ENCODE measurements at places on chromosomes 12 and 14.

GRCh38 chr12:51792417-51792816 is 56.1 kb downstream of the FIGNL2 start:
- no peak for DNase-seq

DNA sequence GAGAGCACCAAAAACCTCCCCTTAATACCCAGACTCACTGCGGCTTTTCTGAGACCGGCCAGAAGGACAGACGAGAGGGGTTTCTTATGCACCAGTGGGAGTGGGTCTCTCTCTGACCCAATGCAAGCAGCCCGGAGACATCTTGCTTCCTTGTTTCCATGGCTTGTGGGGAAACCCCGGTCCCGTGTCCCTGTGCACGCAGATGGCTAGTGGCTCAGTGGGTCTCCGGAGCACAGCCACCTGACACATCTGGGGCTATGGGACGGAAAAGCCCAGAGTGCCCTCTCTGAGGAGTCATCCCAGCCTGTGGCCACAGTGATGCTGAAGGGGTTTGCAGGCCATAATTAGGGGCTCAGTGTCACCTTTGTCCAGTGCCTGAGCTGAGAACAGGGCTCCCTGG is 197.6 kb downstream of the PHETA1 start:
- DNase-seq, result no peak

- DNase-seq, result no peak
Measured at GRCh38 chr12:128791395-128792322, 32.1 kb downstream of the SLC15A4 start.

- no peak for DNase-seq
Measured at GRCh38 chr12:82757059-82757458, 70.4 kb downstream of the TMTC2 start.

DNA sequence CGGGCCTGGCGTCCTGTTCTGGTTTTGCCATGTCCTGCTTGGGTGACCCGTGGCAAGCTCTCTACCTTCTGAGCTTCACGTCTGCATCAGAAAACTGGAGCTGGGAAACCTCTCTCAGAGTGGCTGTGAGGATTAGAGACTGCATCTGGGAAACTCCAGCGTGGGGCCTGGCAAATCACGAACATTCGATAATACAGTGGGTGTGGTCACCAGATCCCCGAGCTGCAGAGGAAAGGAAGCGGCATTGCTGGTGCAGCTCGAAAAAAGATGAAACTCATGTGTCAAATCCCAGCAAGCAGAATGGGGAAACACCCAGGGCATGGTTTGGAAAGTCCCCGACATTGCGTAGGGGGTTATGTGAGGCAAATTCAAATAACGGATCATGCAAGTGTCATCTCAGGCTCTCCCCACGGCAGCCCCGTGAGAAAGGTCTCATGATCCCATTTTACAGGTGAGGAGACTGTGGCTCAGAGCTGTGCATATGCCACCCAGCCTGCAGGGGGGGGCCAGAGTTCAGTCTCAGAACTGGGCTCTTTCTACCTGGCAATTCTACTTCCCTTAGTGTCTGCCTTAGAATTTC is 98.1 kb upstream of the VRK1 start:
- DNase-seq, result no peak

DNA sequence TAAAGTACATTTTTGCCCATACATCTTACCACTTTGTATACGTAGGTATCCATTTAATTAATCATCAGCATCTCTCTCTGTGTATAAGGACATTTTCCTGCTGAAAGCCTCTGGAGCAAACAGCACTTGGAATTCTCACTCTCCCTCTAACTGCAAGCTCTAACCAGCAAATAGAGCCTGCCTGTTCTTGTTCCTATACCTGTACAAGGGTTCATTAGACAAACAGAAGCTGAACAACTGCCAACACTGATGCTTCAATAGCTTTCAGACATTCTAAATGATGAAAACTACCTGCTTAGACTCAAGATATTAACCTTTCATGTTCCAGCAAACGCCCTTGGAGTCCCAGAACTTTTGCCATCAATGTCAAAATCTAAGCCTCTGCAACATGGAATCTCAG is 98.0 kb downstream of the KCNH5 start:
- no peak for DNase-seq

DNA sequence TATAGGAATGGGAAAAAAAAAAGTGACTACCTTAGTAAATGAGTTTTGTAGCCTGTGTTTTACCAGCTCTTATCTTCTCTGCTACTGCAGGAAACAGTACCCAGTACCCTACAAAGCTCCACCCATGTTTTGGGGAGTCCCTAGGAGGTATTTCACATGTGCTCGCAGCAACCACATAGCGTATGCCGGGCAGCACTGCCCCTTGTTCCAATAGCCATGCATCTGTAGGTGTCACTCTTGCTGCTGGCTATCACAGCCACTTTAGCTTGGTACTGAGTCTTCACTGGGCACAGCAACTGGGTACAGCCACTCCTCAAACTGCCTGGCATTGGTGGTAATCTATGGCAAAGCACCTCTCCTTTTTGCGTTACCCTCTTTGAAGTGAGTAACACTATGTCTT is 2.0 kb upstream of the MDM1 start:
- no peak for DNase-seq

DNA sequence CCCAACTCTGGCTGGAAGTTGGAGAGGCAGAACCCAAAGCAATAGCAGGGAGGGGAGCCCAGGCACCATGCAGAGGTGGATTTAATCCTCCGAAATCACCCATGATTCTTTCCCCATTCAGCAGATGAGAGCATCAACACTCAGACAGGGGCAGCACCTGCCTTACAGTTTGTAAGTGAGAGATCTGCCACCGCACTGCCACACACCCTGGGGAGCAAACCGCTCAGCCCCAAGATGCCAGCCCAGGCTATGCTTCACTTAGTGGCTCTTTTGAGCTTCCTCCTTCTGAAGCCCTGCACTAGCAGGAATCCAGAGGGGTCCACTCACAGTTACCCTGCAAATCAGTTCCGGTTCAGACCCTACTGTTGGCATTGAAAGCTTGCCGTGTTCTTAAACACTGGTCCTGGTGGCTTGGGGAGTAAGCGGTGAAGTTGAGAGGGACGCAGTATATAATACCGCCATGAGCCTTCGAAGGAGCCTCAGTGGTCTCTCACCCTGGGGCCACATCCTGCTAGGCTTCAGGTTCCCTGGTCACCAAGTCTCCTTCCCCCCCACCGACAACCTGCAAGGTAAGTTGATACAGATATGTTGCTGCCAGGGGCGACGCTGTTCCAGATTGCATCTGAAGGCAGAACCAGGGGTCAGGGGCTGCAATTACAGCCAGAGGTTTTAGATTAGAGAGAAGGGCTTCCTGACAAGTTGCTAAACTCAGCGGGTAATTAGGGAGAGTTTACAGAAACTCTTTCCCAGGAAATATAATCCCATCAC is 72.0 kb upstream of the CCND2 start:
- no peak for DNase-seq

GRCh38 chr12:1744932-1745331 is 54.1 kb downstream of the ADIPOR2 start:
- DNase-seq, result no peak

DNA sequence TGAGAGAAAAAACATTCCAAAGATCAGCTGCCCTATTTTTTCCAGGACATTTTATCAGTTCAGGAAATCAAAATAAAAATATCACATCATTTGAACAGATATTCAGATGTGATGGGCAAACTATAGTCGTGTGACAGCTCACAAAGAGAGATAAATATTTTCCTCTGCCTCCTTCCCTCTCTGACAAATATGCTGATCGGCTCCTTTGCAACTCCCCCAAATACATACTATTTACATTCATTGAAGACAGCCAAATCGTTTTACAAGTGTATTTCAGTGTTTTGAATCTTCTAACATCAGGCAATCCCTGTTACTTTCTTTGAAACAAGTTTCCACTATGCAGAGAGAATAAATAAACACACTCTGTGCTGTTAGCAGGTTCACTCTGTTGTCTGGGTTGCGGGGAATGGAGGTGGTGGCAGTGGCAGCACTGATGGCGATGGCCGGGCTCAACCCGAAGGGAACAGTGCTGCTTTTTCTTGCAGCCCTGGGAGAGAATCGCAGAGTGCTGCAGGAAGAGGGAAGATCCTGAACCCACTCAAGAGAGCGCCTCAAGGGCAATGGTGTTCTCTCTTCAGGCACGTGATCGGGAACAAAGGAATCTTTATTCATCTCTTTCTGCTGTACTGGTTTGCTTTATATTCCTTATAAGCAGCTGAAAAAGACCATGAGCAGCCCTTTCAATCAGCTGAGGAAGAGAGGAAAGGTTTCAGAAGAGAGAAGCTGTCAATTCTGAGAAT is 142.5 kb downstream of the PHLDA1 start:
- DNase-seq, result no peak

DNA sequence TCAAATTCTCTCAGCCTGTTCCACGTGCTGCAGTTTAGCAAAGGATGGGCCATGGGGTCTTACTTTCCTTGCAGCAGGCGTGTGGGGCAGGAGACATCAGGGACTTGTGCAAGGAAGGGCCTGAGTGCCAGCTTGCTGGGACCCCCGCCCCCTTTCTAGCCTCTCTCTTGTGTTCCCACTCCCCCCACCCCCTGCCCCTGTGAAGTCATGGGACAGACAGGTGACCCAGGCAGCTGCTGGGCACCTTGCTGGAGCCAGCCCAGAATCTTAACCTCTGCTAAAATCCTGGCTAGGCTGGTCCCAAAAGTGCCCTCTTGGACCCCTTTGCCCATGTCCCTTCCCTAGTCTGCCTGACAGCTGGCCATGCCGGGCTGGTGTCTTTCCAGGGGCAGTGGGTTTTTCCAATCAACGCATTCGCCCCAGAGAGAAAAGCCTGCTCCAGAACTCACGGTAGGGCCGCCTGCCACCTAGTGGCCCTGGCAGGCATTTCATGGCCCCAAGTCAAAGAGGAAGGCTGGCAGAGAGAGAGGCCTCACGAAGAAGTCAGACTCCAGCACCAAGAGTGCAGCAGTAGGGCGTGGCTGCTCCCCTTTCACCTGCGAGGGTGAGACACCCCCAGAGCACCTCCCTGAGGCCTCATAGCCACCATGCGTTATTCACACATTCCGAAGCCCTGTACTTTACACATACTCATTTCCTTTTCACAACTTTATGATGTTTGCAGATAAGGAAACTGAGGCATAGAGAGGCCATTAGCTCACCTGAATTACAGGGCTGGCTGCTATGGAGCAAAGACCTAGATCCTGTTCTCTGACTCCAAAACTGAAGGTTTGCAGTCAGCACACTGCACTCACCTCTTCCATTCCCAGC is 67.4 kb downstream of the LGMN start:
- DNase-seq, result peak; percentile 64

DNA sequence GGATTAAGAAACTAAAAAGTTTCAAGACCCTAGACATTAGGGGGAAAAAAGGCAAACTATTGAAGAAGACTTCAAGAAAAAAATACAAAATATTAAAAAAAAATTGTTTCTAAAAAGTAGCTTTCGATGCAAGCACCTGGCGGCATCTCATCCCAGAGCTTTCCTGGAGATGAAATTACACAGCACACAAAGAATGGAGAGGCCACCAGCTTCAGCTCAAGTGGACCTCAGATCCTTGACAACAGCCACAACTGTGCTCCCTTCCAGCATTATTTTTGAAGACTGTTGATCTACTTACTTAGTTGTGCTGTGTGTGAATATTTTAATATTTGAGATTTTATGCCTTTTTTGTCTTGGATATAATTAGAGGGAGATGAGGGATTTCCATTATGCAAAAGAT is 479.0 kb downstream of the GLT1D1 start:
- no peak for DNase-seq

DNA sequence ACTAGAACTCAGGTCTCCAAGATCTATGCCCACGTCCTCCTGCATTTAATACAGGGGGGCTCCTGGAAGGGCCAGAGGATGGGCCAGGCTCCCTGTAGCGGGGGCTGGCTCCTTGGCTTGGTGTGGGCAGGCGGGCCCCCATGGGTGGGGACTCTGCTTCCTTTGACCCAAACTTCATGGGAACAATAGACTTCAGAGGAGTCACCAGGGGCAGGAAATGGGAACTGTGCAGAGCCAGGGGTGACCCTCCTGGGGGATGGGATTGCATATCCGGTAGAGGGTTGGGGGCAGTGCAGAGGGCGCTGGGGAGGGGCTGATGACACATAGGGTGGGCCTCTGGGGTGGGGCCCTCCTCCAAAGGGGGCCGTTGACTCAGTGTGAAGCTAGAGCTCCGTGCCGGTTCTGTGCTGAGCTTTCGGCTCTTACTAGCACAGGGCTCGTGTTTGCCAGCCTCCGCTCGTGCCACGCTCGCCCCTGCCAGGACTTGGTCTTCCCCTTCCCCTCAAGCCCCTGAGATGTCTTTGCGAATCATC is 4.6 kb downstream of the TEAD4 start:
- DNase-seq, result peak; percentile 76

DNA sequence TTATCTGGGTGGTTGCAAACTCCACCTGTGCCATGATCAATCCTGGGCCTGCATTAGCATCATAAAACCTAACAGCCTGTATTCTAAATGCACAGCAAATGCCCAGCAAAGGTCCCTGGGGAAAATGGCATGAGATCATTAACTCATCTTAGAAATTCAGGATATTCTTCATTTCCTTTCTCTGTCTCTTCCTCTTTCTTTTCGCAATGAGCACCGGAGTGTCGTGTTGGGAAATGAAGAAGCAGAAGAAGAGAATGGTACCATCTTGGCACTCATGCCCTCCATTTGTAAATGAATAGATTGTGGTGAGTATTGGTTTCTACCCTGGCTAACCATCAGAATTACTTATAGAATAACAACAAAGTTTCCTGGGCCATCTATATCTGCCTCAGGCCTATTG is 193.6 kb downstream of the GALC start:
- no peak for DNase-seq

- DNase-seq, result no peak
Measured at GRCh38 chr12:68761901-68762630, 16.1 kb downstream of the SLC35E3 start.

GRCh38 chr14:92391726-92392125 is 68.8 kb downstream of the SLC24A4 start:
- no peak for DNase-seq

DNA sequence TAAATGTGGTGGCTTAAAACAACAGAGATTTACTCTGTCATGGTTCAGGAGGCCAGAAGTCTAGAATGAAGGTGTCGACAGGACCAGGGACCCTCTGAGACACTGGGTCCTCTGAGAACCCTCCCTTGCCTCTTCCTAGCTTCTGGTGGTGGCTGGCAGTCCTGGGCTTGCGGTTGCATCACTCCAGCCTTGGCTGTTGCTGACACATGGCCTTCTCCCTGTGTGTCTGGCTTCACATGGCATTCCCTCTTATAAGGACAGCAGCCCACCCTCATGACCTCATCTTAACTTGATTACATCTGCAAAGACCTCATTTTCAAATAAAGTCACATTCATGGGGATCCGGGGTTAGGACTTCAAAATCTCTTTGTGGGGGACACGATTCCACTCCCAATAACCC is 36.9 kb downstream of the MVK start:
- no peak for DNase-seq

GRCh38 chr14:56357428-56357827 is 222.2 kb upstream of the TMEM260 start:
- DNase-seq, result no peak
